ENCODE measurements at places on chromosomes 1 and 21.

GRCh38 chr1:15332525-15332924 lies 77.2 kb upstream of the EFHD2 start:
- DNase-seq = no peak

GRCh38 chr1:15700508-15700907 lies 16.4 kb downstream of the PLEKHM2 start:
- no peak for DNase-seq

DNA sequence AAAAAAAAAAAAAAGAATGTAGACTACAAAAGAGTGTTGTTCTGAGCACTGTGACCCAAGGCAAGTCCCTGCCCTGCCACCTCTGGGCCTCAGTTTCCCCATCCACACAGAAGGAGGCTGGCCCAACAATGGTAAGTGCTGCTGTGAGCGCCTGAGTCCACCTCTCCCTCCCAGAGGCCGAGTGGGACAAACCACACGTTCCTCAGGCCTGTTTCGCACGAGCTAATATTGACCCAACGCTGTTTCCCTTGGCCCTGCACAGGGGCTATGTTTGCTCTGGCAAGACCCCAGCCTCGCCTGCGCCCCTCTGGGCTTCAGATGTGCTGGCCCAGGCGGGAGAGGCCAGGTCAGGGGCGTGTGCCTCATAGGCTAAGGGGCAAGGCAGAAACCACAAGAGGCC lies 12.6 kb upstream of the LAPTM5 start:
- DNase-seq = no peak

GRCh38 chr1:28855469-28855951 lies 43.5 kb downstream of the OPRD1 start:
- no peak for DNase-seq

DNA sequence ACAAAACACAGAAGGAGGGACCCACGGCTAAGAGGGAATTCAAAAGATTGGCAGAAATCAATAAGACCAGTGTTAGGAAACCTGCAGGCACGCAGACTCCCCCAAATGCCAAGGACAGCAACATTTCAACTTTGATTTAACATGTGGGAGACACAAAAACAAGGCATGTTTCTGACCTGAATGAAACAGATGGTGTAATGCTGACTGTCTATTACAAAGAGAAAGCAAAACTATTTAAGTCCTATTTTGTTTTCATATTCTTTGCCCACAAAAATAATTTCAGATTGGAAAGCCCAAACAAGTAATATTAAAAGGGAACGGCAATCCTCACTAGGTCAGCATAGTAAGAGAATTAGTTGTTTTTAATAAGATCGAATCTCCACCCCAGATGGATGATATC lies 107.9 kb downstream of the S1PR1 start:
- DNase-seq = no peak

DNA sequence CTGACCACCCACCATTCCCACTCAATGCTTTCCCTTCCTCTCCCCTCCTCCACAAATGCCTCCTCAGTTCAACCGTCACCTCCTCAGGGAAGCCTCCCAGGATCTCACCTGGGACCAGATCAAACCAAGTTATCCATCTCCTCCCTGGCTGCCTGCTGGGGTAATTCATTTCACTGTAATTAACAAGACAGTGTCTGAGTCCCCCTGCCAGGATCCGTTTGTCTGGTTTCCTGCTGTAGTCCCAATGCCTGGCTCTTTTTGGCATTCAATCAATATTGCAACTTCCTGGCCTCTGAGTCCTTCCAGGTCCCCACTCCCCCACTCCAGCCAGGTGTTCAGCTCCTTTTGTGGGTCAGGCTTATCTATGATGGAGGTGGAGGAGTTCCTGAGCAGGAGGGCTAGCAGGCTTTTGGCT lies 687.7 kb downstream of the PTPRU start:
- no peak for DNase-seq

DNA sequence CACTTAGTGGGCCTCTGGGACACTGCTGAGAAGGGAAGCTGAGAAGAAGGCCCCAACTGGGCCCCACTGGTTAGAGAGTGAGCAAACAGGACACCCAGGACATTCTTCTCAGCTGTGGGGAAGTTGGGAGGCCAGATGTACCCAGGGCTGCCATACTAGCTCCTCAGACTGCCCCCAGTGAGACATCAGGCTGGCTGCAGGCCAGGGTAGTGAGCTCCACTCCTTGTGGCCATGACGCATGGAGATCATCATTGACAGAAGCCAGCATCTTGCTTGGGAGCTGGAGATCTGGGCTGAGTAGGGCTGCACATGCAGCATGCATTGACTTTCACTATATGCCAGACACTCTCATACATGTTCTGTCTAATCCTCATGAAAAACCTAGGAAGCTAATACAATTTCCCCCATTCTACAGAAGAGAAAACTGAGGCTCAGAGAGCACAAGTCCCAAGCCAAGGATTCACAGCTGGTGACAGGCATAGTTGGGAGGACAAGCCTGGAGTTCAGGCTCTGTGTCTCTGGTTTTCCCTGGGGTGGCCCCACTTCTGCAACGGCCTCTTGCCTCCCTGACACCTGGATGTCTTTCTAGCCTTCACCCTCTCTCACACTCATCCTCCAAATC lies 24.1 kb upstream of the MYCL start:
- no peak for DNase-seq

DNA sequence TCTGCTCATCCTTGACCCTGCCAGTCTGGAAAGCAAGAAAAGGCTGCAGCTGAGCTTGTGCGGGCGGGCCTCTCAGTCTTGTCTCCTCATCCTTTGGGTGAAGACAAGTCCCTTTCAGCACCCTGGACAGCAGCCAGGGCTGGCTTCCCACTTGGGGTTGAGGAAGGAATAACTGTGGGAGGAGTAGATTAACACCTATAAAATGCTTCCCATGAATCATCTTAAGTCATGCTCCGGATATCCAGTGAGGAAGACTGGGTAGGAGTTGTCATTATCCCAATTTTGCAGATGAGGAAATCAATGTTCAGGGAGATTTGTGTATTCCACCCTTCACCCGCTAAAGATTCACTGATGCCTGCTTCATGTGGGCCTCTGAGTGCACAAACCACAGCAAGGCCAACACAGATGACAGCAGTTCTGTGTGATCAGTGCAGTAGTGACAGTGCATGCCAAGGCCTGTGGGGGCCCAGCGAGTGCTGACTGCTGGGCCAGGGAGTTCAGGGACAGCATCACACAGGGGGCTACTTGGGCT lies 20.1 kb upstream of the COL16A1 start:
- DNase-seq = peak; percentile 39

GRCh38 chr21:36706951-36707762 lies 8.2 kb downstream of the SIM2 start:
- DNase-seq = no peak

GRCh38 chr1:109307274-109308021 lies 637 bp upstream of the MYBPHL start:
- DNase-seq = no peak

- no peak for DNase-seq
Observed at GRCh38 chr1:29679316-29679715, 443.0 kb downstream of the PTPRU start.

All from stimulated activated CD4-positive, alpha-beta T cell treated with anti-CD3 and anti-CD28 coated beads, Interleukin-4, amount 100 ng/mL, for 24 hours (primary cell).